Stimulated activated CD8-positive, alpha-beta memory T cell treated with anti-CD3 and anti-CD28 coated beads, Interleukin-15, amount 100 ng/mL, for 48 hours (primary cell): ENCODE measurements at places on chromosomes 11 and 22.

DNA sequence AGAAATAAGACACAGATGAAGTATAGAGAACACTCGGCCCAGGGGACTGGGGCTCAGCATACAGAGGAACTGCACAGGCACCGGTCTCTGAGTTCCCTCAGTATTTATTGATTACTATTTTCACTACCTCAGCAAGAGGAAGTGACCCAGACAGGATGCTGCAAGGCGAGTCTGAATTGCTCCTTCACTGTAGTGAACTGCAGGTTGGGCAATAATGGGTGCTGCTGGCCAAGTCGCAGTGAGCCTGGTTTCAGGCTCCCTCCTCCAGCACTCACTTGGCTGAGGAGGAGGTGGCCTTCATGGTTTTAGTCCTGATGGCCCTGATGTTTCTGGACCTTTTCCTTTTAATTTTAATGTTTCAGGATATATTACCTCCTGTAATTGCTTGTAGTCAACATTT is 10.4 kb downstream of the OR52K2 start:
- no peak for DNase-seq

DNA sequence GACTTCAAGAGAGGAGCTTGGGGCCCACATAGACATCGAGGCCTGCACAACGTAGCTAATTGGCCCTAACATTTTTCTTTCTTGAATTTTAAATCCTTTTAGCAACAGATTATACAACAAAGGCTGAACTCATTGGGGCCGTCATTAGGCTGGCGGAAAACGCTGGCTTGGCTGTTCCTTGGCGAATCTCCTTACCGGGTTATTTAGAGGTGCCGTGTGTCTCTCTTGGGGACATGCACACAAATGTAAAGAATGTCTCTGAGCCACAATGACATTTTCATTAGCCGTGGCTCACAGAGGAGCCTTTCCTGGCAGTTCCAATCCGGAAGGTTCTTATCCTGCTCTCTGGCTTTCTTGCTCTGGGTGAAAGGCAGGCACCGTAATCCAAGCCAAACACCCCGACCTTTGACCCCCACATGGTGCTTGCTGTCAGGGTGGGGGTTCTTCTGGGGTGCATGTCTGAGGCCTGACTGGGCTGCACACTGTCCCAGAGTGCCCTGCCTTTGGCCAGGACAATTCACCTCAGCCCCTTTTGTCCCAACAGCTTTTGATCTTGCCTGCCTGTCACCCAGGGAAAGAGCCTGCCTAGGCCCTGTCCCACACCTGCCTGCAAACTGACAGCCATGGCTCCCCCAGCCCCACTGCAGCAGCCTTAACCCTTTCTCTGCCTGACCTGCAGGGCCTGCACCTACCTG is 9.2 kb upstream of the FGF3 start:
- DNase-seq = no peak

DNA sequence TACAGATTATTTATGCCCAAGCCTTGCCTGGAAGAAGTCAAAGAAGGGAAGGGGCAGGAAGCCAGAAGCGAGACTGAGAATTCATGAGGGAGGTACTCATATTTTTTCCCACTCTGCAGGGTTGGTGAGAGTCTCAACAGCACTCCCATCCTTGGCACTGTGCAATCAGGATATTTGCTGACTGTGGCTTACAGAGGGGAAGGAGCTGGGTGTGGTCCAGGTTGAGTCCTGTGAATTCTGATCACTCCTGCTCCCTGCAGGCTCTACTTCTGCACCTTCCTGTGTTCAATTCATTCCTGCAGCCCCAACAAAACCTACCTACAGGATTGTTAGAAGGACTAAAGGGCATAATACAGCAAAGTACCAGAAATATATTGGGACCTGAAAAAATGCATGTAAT is 530.5 kb downstream of the INSC start:
- no peak for DNase-seq

DNA sequence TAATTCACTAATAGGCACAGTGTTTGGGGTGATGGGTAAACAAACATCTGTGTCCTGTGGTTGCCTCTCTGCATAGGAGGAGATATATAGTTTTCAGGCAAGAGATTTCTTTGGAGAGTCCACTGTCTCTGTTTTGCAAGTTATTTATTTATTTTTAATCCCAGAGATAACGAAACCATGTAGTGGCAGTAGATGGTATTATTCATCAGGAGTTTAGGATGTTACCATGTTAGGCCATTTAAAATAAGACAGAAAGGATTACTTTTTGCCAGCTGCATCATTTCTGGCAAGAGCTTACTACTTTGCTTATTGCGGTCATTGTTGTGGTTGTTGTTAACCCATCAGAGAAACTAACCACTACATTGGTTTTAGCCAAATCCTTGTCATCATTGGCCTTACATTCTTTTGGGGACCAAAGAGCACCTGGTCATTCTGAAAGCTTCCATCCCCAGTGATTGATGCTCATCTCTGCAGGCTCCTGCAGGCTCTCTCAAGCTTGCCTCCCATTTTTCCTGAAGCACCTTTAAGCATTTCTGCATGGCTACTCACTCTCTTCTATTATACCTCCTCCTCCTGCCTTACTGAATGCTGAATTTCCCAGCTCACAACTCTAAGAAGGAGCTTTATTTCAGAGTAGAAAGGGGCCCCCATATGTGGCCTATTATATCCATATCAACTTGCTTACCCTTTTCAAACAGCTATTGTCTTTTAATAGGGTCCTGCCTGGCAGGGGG is 84.4 kb downstream of the CSTPP1 start:
- DNase-seq = no peak

GRCh38 chr11:122882857-122883645 is 492 bp downstream of the JHY start:
- DNase-seq = peak; percentile 30

DNA sequence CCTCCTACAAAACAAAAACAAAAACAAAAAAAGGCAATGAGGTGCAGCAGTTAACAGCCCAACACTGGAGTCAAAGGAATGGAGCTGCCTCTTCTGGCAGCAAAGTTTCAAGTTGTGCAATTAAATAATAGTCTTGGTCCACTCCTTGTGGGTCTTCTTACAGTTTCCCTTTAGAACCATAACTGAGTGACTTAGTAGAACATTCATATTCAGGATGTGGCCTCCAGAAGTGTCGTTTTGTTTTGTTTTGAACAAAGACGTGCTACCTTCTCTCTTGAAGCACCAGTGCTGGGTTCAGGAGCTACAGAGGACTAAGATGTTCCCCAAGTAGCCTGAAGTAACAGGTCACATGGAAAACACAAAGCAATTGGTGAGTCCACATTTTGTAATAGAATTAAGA is 2.0 kb upstream of the JAML start:
- no peak for DNase-seq

- no peak for DNase-seq
These were observed 2.6 kb downstream of the TBC1D10A start for GRCh38 chr22:30324014-30324730.

GRCh38 chr11:66720223-66720898 is 8.7 kb downstream of the SPTBN2 start:
- DNase-seq = peak; percentile 54

GRCh38 chr11:105328061-105328460 is 188.5 kb upstream of the CARD18 start:
- no peak for DNase-seq

DNA sequence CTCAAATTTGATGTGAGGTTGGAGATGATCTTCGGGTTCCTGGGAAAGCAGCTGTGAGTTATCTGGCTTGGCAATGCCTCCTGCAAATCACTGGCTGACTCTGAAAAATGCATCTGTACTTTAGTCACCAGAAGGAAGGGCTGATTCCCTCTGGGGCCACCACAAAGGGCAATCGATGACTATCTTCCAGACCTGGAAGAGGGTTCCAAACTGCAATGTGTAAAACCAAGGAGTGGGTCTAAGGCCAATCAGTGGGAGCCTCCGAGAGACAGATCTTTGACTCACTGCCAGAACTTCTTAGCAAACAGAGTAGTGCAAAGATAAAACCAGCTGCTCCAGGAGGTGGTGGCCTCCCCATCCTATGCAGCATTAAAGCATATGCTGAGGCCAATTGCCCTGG is 29.1 kb upstream of the PAK1 start:
- DNase-seq = no peak

DNA sequence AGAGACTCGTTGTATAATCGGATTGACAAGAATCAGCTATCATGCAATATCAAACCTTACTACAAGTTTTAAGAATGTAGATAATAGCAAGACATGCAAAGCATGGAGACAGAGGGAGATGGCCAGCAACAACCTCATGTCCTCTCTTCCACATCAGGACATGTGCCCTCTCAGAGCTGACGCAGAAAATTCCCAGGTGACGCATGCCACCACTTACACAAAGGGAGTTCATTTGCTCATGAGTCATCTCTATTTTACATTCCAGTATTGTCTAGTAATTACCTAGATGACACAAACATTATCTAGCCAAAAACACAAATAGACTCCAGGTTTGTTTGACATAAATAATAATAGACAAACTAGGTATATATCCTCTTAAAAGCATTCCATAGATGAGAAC is 38.1 kb upstream of the OPCML start:
- DNase-seq = no peak

GRCh38 chr11:57196596-57196995 is 14.8 kb downstream of the LRRC55 start:
- no peak for DNase-seq

- no peak for DNase-seq
These were observed 128.7 kb upstream of the ZC3H12C start for GRCh38 chr11:109964487-109964886.

GRCh38 chr11:73270855-73271477 is 1.2 kb upstream of the P2RY6 start:
- no peak for DNase-seq

DNA sequence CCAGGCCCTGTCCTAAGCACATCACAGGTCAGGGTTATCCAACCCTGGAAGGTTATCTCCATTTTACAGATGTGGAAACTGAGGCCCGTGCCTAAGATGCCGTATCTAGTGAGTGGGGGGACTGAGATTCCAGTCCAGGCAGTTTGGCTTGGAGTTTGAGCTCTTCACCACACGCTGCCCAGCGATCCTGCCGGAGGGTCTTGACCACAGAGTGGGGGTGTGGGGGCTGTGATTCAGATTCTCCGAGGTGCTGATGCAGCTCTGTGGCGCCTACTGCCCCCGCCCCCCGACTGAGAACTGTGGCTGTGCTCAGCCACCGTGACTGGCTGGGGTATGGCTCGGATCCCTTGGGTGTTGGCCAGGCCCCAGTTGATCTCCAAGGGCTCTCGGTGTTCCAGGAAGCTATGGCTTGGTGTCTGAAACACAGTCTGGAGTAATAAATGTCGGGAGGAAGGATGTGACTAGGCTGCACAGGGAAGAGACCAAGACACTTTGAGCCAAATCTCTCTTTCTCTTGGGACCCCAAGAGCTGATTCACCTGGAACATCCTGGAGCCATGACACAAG is 60.6 kb upstream of the RASD2 start:
- no peak for DNase-seq

DNA sequence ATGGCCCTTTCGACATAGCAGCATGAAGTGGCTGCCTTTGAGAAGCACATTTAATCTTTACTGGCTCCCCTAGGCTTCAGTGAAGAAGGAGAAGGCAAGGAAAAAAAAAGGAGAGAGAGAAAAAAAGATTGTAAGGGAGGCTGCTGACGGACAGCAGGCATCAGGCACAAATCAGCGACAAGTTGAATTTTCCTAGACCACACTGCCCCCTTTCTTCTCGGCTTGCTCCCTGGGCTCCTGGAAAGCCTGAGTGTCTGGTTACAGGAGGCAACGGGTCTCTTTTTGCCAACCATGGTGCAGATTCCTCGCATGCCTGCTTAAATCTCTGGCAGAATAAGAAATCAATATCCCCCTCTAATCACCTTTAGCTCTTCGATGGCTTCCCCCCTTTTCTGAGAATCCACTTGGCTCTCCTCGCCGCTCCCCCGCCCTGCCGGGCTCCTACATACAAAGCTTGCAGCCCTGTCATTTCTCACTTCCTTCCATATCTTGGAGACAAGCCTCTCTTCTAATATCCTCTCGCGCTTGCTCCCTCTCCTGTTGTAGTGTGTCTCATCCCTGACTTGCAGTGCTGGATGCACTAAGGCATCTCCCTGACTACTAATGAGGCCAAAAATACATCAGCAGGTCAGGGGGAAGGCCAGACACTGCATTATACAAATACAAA is 14.3 kb downstream of the BLID start:
- no peak for DNase-seq

GRCh38 chr11:117626576-117626975 is 170.4 kb downstream of the DSCAML1 start:
- DNase-seq = no peak

GRCh38 chr22:36156515-36157419 is 3.8 kb downstream of the APOL3 start:
- DNase-seq = peak; percentile 58

GRCh38 chr22:30287648-30288418 is 1.5 kb downstream of the CASTOR1 start:
- peak; percentile 66 for DNase-seq

DNA sequence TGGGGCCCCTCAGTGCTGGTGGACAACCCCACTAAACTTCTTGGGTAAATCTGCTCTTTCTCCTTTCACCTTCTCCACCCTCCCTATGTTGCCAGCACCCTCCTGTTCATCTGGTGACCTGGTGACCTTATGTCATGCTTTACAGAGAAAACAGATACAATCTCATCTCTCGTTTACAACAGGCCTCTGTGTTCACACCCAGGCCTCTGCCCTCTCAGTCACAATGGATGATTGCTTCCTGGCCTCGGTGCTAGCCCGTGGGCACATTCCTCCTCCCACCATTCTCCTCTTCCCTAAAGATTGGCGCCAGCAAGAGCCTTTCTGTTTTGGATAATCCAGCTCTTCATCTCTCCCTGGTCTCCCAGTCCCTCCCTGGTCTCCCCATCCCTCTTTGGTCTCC is 12.3 kb upstream of the PNPLA3 start:
- DNase-seq = no peak

- peak; percentile 3 for DNase-seq
These were observed 167.0 kb downstream of the BUD13 start for GRCh38 chr11:116605543-116606459.

DNA sequence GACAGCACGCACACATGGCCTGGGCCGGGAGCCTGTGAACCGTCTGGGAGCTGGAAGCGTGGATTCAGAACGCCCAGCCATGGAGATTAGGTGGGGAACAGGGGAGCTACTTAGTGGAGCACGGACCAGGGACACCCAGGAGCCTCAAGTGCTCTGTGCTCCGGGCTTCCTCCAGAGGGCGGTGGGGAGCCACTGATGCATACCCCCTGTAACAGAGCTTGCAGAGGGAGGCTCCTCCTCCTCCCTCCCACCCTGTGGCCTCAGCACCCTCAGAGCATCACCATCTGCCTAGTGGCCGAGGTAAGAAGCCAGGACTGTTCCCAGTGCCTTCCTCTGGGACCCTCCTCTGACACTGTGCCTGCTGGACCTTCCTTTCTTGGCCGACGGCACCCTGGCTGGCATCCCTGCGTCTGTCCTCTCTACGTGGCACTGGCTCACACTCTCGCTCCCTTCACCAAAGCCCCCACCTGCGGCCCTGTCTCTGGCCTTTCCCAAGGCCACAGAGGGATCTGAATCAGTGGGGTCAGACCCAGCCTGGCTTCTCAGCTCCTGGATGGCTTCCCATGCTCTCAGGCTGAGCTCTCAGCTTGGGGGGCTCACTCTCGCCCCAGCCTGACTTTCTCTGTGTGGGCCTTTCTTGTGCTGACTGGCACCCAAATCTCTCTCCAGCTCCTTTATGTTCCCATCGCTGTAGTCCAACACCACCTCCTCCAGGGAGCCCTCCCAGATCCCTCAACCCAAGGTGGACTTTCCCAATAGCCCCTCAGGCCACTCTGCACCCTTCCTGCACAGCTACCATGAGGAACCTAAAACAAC is 780.9 kb downstream of the BRD1 start:
- peak; percentile 14 for DNase-seq

GRCh38 chr11:36177836-36178235 is 111.4 kb downstream of the COMMD9 start:
- no peak for DNase-seq

- DNase-seq = no peak
These were observed 81.2 kb upstream of the PRR5 start for GRCh38 chr22:44620841-44621257.

GRCh38 chr11:128180441-128181087 is 406.8 kb downstream of the ETS1 start:
- no peak for DNase-seq
